Stomach (tissue), 19 donors: ENCODE measurements at places on chromosomes 16 and 17. TPM values are rescaled to one million over a fixed set of nuclear protein-coding genes. Genes with fewer than 3 reads are reported as not detected.

DNA sequence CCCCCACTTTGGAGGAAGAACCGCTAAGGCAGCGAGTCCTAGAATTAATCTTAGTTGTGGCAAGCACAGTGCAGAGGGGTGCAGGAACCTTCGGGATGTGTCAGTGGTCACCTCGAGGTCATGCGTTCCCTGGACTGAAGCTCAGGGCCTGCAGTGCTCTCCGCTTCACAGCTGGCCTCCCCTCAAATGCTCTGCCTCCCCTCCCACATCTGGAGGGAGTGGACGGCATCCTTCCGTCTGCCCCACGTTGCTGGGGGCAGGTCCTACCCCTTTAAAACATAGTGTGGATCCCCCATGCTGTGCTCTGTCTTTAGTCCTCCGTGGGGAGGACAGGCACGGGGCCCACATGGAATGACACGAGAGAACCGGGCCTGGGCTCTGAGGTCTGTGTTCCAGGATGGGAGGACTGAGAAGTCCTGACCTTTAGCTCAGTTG, 99.5 kb upstream of the CDC42EP4 start:
- no peak overlapping the region for H3K4me3 ChIP-seq
- DNase-seq, result peak; percentile 50

- no peaks in the 10 kb centered on the region for H3K27me3 ChIP-seq
- peak overlapping the region; percentile 42 for H3K27ac ChIP-seq
- no peaks in the 10 kb centered on the region for H3K36me3 ChIP-seq
- peaks cover 88% of the 10 kb centered on the region for H3K4me1 ChIP-seq
- H3K4me3 ChIP-seq, result peak overlapping the region; percentile 0
Measured at GRCh38 chr16:67456391-67457081, 24.4 kb downstream of the ATP6V0D1 start.

GRCh38 chr16:24544640-24545039, 5.3 kb downstream of the RBBP6 start:
- H3K4me1 ChIP-seq, result peaks cover 31% of the 10 kb centered on the region
- DNase-seq, result no peak
- H3K27ac ChIP-seq, result peak overlapping the region; percentile 65
- peaks cover 33% of the 10 kb centered on the region for H3K36me3 ChIP-seq

DNA sequence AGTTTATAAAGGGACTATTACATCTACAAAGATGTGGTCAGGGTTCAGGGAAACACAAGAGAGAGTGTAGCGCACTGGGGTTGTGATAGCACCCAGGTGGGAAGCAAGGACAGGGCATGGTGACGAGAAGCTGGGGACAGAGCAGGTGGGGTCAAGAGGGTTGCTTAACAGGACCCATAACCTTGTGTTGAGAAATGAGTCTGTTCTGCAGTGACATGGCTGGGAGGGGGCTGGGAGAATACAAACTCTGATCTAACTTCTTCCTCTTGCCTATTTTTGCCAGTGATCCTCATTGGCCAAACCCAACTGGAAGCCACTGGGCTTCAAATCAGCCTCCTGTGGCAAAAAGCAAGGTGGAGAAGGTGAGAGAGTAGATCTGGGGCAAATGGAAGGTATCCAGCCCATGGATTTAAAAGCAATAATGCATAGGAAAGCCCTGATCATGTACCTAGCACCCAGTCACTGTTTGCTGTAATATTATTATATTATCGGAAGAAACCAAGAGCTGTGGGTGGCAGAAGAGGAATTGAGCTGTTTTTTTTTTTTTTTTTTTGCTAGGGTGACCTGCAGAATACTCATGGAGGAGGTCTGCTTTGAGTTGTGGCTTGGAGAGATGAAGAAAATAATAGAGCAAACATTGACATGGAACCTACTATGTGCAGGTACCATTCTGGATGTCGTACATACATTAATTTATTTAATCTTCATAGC, 76.9 kb upstream of the ZFHX3 start:
- no peaks in the 10 kb centered on the region for H3K4me1 ChIP-seq
- no peaks in the 10 kb centered on the region for H3K36me3 ChIP-seq
- H3K27me3 ChIP-seq, result no peaks in the 10 kb centered on the region
- H3K27ac ChIP-seq, result no peak overlapping the region

GRCh38 chr17:79975498-79976134, 60.1 kb downstream of the TBC1D16 start:
- DNase-seq, result no peak
- no peak overlapping the region for H3K4me3 ChIP-seq
- H3K27ac ChIP-seq, result peak overlapping the region; percentile 71
- H3K4me1 ChIP-seq, result peaks cover 22% of the 10 kb centered on the region
- peaks cover 24% of the 10 kb centered on the region for H3K36me3 ChIP-seq

GRCh38 chr16:11484691-11485258, 101.9 kb downstream of the LITAF start:
- DNase-seq, result no peak
- no peaks in the 10 kb centered on the region for H3K27me3 ChIP-seq
- H3K4me1 ChIP-seq, result no peaks in the 10 kb centered on the region
- no peaks in the 10 kb centered on the region for H3K36me3 ChIP-seq

The PCTP gene
- total RNA-seq, result 23.1 TPM
